ENCODE measurements at places on chromosomes 3 and 15.

DNA sequence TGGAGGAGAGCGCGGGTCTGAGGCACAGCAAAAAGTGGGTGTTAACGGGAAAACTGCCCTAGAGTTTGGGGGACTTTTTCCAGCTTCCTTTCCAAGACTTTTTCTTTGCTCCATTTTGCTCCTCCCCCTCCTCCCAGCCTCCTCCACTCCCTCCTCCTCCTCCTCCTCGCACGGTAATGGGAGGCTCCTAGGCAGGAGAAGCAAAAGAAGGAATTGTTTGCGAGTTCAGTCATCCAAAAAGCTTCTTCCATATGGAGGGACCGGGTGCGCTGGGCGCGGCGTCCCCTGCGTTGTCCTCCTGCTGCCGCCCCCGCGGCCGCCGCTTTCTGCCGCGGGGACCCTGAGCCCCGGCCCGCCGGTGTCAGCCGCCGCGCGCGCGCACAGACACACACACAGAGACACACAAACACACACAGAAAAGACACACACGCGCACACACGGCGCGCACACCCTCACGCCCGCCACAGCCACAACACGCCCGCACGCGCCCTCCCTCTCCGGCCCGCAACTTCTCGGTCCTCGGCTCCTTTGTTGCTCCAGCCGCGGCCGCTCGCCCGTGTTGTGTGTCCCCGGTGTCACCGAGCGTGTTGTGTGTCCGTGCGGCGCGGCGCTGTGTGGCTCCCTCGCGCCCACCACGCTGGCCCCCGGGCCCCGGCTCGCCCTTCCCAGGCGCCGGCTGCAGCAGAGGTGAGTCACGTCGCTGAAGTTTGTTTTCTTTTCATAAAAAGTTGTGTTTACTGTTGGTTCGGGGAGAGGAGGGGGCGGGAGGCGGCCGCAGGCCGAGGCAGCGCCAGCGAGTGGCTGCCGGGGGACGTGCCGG lies at the start of gene BOC:
BOC (plus strand) TSS at position 228 of the 820 bp plus-strand sequence. CDS start 38,246 bp downstream, outside the sequence.
- DNase-seq, result peak; percentile 98

GRCh38 chr15:85404176-85404917 lies 23.9 kb downstream of the AKAP13 start:
- DNase-seq, result no peak

- no peak for DNase-seq
Observed at GRCh38 chr3:65856907-65857306, 181.8 kb downstream of the MAGI1 start.

GRCh38 chr15:70343961-70344621 lies 246.4 kb upstream of the TLE3 start:
- no peak for DNase-seq

DNA sequence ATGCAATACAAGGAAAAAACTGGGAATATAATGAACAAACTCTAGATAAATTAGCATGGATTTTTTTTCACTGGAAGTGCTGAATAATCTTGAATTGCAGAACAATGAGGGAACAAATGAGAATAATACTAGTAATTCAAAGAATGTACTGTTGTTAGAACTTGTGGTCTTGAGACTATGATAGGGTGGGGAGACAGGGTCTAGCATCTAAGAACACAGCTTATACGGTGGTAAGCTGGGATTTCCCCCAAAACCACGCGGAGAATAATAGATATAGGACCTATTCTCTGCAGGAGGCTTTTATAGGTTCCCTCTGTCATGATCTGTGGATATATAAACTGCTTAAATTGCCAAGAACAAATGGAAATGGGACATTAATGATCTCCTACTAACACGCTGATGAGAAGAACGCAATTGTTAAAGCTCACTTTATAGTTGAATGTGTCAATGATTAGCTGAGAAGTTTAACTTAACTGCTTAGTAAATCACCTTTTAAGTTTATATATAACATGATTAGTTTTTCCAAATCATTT lies 692.3 kb downstream of the ZPLD1 start:
- no peak for DNase-seq

- DNase-seq, result no peak
Observed at GRCh38 chr3:23548706-23549105, 257.0 kb upstream of the UBE2E1 start.

DNA sequence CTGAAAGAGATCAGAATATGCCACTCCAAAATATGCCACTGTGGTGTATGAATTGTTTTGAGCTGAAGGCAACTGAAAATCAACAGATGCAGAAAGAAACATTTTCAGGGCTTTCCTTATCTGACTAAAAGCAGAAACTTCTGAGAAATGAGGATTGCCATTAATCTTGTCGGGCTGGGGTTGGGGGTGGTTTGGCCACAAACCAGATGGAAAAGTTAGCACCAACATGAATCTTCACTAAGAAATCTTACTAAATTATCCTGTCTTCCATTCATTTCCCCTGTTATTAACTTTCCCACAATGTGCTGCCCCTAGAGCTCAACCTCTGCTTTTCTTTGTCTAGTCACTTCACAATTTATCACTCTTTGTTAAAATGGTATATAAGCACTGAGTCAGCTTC lies 229.9 kb upstream of the GADL1 start:
- DNase-seq, result no peak

DNA sequence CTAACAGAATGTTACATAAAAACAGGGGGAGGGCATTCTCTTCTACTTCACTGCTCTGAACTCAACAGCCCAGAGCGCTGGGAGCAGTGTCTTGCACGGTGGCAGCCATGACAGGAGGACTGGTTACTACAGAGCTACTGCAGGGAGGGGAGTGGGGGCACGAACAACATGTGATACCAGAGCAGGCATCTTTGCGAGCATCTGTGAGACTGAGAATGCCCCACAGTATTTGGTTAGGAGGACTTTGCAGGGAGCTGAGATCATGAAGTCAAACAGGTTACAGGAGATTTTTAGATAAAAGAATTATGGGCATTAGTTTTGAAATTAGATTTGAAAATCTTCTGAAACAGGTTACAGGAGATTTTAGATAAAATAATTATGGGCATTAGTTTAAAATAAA lies 58.8 kb upstream of the GOLGA8B start:
- DNase-seq, result no peak

- no peak for DNase-seq
Observed at GRCh38 chr3:33544126-33544525, 103.9 kb upstream of the UBP1 start.

DNA sequence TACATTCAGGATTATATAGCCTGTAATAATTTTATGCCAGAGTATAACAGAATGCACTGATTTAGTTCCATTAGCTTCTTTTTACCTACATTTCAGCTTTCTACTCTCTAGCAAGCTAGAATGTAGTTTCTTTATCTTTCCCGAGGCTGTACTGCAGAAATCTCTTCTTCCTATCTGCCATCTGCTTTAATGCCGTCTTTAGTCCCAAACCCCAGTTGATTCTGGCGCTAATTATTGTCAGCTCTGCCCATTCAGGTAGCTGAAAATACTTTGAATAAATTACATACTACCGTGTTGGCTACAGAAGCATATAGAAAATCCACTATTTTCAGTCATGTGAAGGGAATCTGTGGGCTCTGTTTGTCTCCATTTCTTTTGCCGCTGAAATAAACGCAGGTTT lies 706.7 kb downstream of the NTRK3 start:
- DNase-seq, result no peak

GRCh38 chr3:195774917-195775316 lies 36.8 kb downstream of the MUC4 start:
- DNase-seq, result no peak

- DNase-seq, result no peak
Observed at GRCh38 chr3:108501535-108501934, 8.9 kb downstream of the MYH15 start.

- DNase-seq, result no peak
Observed at GRCh38 chr15:59491062-59491461, 53.1 kb downstream of the FAM81A start.

DNA sequence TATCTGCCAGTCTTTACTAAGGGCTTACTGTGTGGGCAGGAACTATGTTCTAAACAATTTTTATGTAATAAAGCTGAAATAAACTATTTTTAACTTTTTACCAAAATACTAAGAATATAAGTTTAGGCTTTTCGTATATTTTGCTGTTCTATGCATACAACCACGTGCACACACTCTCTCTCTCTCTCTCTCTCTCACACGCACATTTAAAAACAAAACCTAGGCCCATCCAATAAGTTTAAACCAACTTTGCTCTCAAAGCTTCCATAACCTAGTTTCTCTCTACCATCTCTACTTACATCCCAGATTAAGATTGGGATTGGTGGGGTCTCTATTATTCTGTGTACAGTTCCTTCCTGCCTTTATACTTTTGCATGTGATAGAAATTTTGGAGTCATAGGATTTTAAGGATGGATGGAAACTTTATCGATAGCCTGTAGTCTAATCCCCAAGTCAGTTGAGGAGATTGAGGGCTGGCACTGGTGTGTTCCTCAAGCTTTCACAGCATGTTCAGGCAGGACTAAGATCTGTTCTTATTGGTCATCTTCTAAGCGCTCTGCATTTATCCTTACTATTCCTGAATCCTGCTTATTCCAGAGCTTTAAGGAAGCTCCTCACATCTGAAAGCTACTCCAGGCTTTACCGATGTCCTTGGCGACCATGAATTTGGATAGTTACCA lies 1.8 kb downstream of the GPR171 start:
- no peak for DNase-seq

GRCh38 chr3:72595376-72595775 lies 252.9 kb downstream of the SHQ1 start:
- no peak for DNase-seq

- no peak for DNase-seq
Observed at GRCh38 chr15:95410757-95411156, 919.7 kb upstream of the NR2F2 start.

- no peak for DNase-seq
Observed at GRCh38 chr15:66323312-66323928, 30.1 kb downstream of the DIS3L start.

GRCh38 chr15:40766906-40767837 lies 2.6 kb upstream of the C15orf62 start:
- no peak for DNase-seq

- peak; percentile 33 for DNase-seq
Observed at GRCh38 chr3:141000027-141000663, 51.0 kb upstream of the SPSB4 start.

DNA sequence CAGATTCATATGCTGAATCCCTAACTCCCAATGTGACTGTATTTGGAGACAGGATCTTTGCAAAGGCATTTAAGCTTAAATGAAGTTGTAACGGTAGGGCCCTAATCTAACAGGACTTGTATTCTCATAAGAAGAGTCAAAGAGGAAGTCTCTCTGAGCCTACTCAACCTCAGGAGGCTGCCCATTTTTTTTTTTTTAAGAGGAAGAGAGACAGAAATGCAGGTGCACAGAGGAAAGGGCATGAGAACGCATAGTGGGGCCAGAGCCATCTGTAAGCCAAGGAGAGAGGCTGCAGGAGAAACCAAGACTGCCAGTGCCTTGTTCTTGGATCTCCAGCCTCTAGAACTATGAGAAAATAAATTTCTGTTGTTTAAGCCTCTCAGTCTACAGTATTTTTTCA lies 28.4 kb downstream of the ZNF860 start:
- no peak for DNase-seq

DNA sequence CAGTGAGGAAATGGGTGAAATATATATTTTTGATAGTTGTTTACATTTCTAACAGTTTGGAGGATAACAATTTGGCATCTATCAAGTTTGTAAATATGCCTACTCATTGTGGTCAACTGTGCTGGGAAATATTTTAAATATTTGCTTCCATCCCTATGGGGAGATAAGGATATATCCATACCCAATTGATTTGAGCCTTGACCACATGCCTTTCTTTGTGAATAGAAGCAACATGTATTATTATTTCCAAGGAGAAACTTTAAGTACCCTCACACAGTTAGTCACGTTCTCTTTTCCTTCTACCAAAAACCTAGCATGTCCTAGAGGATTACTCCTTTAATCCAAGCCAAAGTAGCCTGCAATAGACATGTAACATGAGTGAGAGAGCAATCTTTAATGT lies 245.4 kb upstream of the CBLB start:
- DNase-seq, result no peak

Data from right kidney (tissue), 9 donors.